Anterior cingulate cortex (tissue), 58 donors: ENCODE measurements at places on chromosomes 3 and 15.

DNA sequence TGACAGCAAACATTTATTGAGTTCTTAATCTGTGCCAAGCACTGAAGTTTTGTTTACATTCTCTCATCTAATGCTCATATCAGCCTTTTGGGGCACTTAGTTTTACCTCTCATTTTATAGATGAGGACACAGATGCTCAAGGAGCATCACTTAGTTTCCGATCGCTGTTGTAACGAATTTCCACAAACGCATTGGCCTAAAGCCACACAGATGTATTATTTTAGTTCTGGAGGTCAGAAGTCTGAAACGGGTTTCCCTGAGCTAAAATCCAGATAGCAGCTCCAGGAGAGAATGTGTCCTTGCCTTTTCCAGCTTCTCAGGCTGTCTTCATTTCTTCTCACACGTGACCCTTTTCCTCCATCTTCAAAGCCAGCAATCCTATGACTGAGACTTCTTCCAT is 11.1 kb downstream of the SEMA6D start:
- DNase-seq: no peak

GRCh38 chr3:135100366-135100765 is 305.3 kb downstream of the EPHB1 start:
- DNase-seq: no peak

DNA sequence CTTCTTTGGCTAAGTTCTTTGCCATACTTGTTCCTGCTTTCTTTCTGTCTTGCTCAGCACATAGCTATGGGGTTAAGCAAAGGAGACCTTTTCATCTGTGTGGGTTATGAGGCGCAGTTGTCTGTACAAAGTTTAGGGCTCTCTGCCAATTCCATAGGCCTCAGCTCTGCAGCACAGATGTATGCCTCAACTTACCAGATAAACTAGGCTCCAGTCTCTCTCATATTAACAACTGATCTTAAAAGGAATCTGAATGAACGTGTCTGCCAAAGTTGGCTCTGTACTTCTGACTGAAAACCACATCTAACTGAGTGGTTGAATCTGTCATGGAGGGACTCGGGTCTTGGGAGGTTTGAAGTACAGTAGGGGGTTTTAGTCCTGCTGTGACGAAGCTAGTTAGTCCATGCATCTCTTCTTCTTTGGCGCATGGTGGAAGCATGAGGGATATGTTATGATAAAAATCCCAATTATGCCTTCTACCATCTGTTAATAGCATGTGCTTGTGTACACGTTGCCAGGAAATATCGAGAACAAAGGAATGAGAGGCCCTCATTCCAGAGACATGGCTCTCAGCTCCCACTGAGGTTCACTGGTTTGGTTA is 114.6 kb upstream of the TSC22D2 start:
- DNase-seq: no peak

GRCh38 chr3:64163755-64164148 is 61.5 kb downstream of the PRICKLE2 start:
- no peak for DNase-seq

DNA sequence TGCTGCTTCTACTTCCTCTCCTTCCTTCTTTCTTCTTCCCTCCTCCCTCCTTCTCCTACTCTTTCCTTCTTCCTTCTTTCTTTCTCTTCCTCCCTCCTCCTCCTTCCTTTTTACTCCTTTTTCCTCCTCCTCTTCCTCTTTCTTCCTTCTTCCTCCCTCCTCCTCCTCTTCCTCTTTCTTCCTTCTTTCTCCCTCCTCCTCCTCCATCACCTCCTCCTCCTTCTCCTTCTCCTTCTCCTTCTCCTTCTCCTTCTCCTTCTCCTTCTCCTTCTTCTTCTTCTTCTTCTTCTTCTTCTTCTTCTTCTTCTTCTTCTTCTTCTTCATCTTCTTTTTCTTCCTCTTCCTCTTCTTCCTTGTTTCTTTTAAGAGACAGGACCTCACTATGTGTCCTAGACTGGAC is 224.0 kb downstream of the NR2F2 start:
- DNase-seq: no peak
